CD4-positive, alpha-beta T cell treated with Interleukin-12 subunit alpha and Interleukin-12 subunit beta, for 1 hour (primary cell): ENCODE measurements at places on chromosomes 7 and 10.

DNA sequence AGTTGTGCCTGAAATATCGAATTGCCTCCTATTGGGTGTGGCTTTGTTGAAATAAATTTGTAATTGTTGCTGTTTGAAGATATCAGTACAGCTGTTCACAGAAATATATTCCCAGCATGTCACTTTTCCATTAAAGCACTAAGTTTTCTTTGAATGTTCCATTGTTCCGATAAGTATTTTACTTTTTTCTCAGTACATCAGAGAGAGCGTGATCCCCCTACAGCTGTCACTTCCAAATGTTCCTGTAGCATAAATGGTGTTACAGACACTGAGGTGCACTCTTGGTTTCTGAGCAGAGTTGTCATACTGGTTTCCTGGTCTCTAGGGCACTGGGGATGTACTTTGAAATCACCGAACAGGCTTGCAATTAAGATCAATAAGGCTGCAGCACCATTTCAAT lies 189.2 kb downstream of the CCSER2 start:
- DNase-seq: no peak

DNA sequence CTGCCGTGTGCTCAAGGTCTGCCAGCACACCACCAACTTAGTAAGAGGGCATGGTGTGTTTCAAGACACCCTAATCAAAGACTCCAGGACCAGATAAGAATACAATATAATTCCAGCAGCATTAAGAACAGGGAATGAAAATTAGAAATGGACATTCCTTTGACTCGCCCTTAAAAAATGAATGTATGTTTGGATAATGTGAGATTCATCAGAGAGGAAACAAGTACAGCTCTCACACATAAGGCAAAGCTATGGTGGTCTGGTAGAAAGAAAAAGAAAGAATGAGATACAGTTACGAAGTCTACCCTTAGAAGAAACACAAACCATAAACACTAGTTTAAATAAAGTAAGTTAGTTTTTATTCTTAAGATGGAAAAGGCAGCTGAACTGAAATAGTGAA lies 174.8 kb upstream of the ANK3 start:
- DNase-seq: no peak

- DNase-seq: no peak
Measured at GRCh38 chr10:125208854-125209565, 48.6 kb upstream of the CTBP2 start.

DNA sequence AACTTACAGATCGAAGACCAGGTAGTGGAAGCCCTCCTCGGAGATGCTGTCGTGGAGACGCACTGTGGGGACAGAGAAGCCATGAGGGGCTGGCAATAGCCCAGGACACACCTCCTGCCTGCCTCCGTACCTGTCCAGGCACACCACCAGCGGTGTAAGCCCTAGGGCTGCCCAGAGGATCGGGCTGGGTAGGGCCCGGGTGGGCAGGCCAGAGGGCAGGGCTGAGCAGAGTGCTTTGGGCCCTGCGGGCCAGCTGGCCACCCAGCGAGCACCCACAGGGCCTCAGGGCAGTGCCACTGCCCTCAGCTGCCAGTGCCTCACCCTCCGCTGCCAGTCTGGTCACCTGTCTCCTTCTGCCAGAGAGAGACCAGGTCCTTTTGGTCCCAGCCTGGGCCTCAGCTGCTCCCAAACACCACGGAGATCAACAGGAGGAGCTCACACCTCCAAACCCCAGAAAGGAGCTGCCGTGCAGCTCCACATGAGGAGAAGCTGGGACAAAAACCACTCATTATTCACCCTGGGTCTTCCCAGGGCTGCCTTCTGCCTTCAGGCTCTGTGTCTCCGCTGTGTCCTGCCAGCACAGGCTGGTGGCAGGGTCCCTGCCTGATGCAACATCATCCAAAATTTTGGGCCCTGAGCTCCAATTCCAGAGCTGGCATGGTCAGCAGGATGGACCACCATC lies 58.2 kb downstream of the YKT6 start:
- DNase-seq: no peak

DNA sequence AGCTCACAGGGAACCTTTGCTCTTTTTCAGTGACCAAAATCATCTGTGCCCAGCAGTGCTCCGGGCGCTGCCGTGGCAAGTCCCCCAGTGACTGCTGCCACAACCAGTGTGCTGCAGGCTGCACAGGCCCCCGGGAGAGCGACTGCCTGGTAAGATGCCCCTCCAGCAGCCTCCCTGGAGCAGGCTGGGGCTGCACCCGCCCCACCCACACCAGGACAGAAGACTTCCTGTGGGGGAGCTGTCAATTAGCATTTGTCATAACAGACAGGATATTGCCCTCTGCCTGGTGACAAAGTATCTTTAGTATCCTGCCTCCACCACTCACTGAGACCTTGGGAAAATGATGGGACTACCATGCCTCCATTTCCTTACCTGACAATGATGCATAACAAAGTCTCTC lies 133.7 kb downstream of the EGFR start:
- no peak for DNase-seq

DNA sequence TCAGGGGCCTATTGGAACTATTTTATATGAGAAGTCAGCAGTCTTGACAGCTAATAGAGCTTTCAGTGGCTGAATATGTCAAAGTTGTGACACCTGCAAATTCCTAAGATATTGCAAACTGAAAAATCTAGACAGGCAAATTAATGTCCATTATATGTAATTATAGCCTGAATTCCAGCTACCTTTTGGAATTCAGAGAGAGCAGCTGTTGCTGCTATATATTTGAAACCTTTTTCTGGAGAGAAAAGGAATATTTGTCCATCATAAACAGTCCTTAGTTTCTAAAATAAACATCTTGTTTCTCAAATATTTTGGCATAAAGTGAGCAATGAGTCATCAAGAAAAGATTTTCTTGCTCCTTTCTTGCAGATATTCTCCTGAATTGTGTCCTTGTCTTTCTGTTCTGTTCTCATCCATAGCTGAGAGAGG lies 408.9 kb upstream of the SEMA3D start:
- no peak for DNase-seq

- no peak for DNase-seq
Measured at GRCh38 chr7:76356823-76357222, 2.0 kb downstream of the YWHAG start.

- DNase-seq: no peak
Measured at GRCh38 chr10:47402641-47403301, 18.7 kb upstream of the ZNF488 start.

- DNase-seq: no peak
Measured at GRCh38 chr7:108479118-108479517, 22.9 kb upstream of the NRCAM start.

DNA sequence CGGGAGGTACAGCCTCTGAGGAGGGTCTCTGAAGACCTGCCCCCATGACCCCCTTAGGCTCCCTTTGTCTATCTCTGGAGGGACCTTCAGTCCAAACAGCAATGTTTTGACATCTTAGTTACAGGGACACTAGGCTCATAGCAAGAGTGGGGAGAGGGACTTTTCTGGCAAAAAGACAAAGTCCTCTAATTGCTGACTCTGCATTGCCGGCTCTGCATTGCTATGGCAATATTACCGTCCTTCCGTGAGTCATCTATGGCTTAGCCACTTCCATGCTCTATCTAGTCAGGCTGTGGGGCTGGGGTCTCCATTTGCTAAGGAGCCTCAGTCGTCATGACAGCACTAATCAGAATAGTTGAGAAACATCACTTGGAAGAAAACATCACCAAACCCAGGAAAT lies 952.6 kb downstream of the KCNMA1 start:
- no peak for DNase-seq

- no peak for DNase-seq
Measured at GRCh38 chr10:92103376-92104090, 180.0 kb downstream of the BTAF1 start.

GRCh38 chr10:18140149-18140956 lies at the start of gene CACNB2:
Gene CACNB2 (plus strand): TSS chr10:18140424.
- no peak for DNase-seq

GRCh38 chr10:80498833-80499741 lies 38.6 kb upstream of the SH2D4B start:
- DNase-seq: peak; percentile 45

DNA sequence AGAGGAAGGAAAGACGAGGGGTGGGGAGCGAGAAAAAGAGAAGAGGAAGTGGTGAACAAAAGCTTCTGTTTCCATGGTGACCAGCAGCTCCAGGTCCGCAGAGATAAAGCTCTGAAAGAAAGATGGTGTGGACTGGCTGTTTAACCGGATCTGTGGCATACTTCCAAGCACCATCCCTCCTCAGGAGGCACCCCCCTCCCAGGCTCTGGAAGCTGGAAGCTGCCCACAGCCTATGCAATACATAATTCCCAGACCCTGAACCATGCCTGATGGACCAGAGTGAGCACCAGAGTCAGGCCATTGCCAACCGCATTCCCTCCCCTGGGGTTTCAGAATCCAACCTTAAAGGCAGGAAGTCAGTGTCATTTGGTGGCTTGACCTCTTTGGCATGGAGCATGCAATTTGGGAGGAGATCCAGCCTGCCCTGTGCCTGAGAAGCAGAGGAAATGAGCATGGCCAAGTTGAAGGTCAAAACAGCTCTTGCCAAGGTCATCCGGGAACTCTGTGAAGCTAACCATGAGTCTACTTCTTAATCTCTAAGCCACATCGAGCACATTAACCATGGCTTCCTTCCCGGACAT lies 22.2 kb upstream of the CPXM2 start:
- no peak for DNase-seq

- no peak for DNase-seq
Measured at GRCh38 chr7:123966936-123967335, 41.9 kb downstream of the SPAM1 start.

DNA sequence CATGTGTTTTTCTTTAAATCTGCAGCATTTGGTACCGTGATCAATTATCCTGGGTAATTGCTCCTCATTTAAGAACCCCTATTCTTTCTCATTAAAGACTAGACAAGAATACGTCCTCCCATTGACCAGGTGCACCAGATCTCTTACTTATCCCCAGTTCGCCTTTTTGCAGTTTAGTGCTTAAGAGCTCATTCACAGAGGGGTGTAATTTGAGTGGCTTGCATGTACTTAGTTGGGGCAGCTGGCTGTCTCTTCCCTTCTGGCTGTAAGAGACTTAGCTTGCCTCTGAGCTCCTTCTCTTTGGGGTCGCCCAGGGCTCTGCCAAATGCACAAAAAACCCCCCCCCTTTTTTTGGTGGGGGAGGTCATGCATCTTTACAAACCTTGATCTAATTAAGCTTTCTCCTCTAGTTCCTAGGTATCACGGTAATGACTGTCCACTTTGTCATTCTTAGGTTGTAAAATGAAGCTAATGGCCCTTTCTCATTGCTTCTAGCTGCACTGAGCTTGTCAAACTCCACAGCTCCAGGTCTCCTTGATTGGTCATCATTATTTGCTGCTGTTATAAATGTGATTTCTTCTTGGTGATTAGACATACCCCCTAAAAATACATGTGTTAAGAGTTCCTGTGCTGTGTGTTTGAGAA lies 26.3 kb downstream of the GAD2 start:
- DNase-seq: no peak

DNA sequence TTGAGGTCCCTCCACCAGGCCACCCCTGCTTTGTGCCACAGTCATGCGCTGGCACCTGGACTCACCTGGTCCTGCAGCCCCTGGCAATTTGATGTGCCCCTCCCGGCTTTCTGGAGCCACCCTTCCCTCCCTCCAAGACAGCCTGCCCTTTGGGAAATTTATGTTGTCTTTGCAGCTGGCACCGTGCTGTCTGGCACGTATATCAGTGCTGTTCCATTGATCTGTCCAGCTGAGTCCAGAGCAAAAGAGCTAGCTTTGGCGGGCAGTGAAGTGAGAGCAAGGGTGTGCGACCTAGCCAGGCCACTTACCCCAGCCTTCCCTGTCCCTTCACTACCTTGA lies 5.7 kb downstream of the RARRES2 start:
- DNase-seq: no peak

GRCh38 chr7:144834641-144835144 lies 1.2 kb downstream of the TPK1 start:
- DNase-seq: peak; percentile 52

- DNase-seq: peak; percentile 31
Measured at GRCh38 chr10:15370212-15370855, 755 bp downstream of the FAM171A1 start.

DNA sequence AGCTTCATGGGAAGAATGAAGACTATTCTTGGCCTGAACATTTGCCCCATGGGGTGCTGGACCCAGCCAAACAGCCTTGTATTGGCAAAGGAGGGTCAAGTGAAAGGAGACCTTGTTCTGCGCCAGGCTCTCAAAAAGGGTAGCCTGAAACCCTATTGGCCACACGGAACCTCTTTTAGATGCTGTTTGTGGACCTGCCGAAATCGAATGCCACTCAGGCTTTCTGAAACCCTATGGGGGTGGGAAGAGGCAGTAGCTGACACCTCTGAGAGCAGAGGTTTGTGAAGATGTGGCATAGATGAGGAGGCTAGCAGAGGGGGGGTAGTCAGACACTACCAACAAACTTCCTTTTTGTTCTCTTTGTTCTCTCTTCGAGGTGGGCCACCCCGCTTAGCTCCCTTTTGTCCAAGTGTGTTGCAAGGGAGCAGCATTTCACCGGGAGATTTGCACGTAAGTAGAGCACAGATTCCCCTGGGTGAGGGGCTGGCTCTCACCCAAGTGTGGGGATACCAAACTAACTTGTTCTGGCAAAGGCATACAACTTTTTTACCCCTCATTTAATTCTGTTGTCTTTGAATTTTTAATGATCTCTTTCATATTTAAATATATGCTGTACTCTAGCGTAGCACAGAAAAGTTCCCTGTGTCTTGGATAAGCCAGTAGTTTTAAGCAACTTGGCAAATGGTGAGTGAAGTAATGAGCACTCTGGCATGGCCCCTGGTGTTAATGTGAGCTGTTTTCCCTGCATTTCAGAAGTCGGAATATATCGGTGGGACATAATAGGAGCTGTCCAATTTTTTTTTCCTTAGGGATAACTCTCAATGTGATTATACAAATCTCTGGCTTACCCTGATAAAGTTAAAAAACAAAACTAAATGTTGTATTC lies 107.7 kb downstream of the SEPTIN7 start:
- no peak for DNase-seq

DNA sequence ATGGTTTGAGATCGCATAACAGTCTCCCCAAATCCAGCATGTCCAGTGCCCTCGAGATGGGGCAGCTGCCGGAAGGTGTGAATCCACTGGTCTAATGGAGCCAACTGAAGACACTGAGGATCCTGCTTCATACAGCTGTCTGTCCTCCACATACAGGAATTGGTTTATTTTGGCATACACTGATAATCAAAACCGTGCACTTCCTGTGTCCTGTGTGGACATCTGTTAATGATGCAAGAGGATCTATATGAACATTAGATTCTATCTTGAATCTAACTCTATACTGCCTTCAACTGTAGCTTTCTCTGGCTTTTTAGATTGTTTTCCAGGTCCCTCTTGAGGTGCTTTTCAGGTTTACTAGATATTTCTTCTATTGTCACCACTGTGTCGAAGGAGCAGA lies 3.0 kb upstream of the JAZF1 start:
- DNase-seq: no peak

DNA sequence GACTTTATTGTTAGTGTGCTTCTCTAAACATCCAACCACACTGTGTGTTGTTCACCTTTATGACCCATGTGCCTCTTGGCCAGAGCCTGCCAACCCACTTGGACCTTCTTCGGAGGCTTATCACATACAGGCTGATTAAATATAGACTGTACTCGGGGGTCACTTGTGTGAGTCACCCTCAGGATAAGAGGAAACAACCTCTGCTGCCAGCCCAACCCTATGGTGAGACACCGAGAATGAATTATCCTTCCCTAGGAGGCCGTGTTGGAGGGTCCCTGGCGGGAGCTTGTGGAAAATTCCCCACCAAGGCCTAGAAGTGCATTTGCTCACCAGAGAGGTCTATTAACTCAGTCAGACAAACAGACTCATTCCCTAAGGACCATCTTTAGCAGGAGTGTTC lies 63.0 kb downstream of the FAS start:
- DNase-seq: no peak

GRCh38 chr7:137985897-137986251 lies 16.0 kb downstream of the CREB3L2 start:
- DNase-seq: no peak

GRCh38 chr7:140983802-140984201 lies 30.9 kb downstream of the MRPS33 start:
- peak; percentile 18 for DNase-seq
